ENCODE measurements at places on chromosomes 13 and 19. TPM values are rescaled to one million over a fixed set of nuclear protein-coding genes. Genes with fewer than 3 reads are reported as not detected.

The C1QTNF9B gene
- total RNA-seq, result 3.0 TPM

The COX7A1 gene
- total RNA-seq, result 71.6 TPM

The ZNF583 gene
- total RNA-seq, result 11.2 TPM

The LAIR1 gene
- 44.7 TPM for total RNA-seq

The ZNF491 gene
- 4.2 TPM for total RNA-seq

The ZNF836 gene
- total RNA-seq, result 19.7 TPM

GRCh38 chr13:63586467-63586866, 2170.8 kb upstream of the PCDH20 start:
- DNase-seq, result no peak

- DNase-seq, result no peak
Observed at GRCh38 chr13:27981006-27981708, 7.3 kb downstream of the URAD start.

DNA sequence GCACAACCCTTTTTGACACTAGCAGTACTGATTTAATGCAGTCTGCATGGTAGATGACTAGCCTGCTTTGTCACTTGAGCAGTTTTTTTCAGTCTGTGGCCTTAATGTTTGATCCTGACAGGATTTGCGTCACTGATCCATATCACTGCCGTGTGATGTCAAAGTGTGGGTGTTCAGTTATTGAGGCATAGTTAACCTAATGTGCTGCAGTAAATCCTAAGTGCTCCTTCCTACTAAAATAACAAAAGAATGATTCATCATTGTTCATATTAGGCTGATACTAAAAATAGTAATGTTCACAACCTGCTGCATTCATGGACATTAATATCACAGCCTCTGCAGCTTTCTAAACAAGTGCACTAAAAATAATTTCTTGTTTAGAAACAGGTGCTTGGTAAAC, 121.9 kb upstream of the MLNR start:
- DNase-seq, result no peak

GRCh38 chr13:28601581-28601980, 57.3 kb upstream of the POMP start:
- DNase-seq, result no peak

DNA sequence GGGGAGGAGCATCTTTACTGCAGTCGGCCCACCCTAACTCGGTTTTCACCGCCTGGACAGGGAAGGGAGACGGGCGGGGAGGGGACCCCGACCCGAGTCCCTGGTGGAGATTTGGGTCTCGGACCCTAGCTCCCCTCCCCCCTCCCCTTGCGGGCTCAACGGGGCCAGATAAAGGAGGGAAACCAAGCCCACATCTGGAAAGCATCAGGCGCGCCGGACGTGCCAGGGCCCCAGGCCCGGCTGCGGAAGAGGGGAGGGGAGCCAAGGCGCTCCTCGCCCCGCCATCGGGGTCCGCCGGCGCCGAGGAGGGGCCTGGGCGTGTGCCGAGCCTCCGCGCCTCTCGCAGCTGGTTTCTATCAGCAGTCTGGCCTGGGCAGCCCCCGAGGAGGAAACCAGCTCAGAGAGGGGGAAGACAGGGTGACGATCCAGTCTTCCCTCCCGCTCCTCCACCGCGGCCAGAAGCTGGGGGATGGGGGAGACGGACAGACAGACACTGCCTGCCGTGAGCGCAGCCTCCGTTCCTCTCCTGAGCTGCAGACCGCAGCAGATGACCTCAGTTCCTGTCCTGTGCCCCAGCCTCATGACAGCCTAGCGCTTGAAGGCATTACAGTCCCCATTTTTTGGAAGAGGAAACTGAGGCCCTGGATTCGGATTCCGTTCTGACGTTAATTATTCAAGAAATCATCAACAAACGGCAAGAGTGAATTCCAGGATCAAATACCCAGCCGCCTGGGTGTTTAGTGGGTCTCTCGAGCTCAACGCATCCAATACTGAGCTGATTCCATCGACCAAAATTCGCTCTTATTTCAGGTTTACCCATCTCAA, 3.6 kb upstream of the GNG8 start:
- DNase-seq, result peak; percentile 82

DNA sequence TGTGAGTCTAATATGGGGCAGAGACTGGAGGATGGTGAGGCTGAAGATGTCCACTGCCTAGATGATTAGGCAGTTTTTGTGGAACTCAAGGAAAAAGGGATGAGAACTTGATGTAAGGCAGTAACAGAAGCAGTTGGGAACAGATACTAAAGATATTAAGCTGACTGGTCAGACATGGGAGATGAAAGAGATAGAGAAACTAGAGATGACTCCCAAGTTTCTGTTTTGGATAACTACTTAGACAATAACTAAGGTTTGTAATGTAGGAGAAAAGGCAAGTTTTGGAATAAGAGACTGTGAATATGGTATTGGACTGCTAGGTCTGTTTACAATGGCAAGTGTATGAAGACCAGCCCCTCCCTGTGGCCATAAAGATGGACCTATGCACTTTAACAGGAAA, 43.5 kb upstream of the CLDN10 start:
- DNase-seq, result no peak

GRCh38 chr19:17327654-17328516, 6.8 kb downstream of the ANO8 start:
- peak; percentile 61 for DNase-seq

- DNase-seq, result no peak
Observed at GRCh38 chr19:16359964-16360363, 35.3 kb downstream of the KLF2 start.

- no peak for DNase-seq
Observed at GRCh38 chr13:59690857-59691500, 472.7 kb downstream of the DIAPH3 start.

- no peak for DNase-seq
Observed at GRCh38 chr19:19480688-19481087, 34.7 kb downstream of the TSSK6 start.

GRCh38 chr13:100671389-100672182, 3.0 kb downstream of the TMTC4 start:
- no peak for DNase-seq

DNA sequence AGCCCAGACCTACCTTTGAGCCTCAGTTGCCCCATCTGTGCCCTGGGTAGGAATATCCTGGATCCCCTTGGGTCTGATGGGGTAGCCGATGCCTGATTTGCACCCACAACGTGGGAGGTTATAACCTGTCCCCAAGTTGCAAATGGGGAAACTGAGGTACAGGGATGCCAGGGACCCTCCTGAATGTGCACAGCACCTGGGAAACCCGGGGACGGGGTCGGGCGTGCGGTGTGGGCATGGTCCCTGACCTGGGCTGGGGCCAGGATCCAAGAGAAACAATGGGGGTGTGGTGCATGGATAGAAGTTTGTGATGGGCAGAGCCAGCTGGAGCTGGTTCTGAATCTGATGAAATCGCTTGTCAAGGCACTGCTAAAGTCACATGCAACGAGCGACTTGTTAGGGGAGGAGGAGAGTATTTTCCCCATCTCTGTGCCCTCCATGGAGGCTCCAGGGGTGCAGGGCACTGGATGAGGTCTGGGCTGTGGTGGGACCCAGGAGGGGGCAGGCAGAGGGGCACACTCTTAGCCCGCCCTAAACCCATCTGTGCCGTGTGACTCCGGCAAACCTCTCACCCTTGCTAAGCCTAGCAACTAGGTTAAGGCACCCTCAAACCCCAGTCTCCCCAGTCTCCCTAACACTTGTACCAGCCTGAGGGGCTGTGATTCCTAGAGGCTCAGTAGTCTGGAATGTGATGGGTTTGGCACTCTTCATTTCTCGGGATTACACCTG, 749 bp downstream of the GDF15 start:
- no peak for DNase-seq

- no peak for DNase-seq
Observed at GRCh38 chr19:49488046-49488862, 846 bp downstream of the RPL13A start.

DNA sequence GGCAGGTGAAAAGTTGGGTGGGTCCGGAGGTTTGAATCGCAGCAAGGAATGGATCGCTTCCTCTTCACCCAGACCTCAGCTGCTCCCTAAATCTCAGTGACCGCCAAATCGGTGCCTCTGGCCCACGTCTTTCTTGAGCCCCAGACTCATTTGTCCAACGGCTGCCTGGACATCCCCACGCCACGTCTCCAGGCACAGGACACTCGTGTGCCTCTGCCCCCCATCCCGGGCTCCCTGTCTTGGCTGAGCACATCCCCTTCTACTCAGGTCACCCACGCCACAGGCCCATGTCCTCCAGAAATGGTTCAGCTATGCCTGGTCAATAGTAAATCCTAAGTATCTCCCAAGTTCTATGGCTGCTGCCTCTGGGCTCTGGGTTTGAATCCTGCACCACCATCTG, 56.6 kb downstream of the CDADC1 start:
- DNase-seq, result no peak

GRCh38 chr19:58356766-58357480, 3.6 kb upstream of the A1BG start:
- DNase-seq, result no peak

DNA sequence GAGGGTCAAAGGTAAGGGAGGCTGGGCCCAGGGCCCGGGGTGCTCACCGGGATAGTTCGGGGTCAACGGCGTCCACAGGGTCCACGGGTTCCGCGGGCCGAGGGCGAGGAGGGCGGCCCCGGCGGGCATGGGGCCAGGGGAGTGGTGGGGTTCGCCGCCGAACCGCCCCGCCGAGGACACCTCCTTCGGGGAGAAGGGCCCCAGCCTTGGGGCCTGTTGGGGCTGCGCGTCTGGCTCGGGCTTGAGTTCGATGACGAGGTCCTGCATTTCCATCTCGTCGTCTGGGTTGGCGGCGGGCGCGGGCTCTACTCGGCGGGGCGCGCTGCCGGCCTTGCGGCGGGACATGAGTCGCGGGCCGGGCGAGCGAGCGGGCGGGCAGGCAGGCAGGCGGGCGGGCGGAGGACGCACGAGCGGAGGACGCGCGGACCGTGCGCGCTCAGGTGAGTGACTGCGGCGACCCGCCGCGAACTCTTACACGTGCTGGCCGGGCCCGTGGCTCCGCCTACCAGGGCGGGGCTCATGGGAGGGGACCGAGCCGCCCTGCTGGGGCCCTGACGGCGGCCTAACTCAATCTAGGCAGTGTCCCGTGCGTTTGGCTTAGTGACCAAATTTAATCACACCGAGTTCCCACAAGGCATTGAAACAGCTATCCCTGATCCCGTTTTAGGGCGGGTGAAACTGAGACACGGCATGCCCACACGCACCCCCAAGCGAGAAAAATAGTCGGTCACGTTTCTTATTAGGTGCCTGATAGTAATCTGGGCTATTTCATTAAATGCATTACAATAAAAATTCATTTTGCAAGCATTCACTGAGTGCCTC, at the start of gene ZNF296:
Gene ZNF296 (minus strand): TSS at position 450 of the 822 bp plus-strand sequence. CDS start 105 bp downstream, at position 345.
- peak; percentile 75 for DNase-seq

DNA sequence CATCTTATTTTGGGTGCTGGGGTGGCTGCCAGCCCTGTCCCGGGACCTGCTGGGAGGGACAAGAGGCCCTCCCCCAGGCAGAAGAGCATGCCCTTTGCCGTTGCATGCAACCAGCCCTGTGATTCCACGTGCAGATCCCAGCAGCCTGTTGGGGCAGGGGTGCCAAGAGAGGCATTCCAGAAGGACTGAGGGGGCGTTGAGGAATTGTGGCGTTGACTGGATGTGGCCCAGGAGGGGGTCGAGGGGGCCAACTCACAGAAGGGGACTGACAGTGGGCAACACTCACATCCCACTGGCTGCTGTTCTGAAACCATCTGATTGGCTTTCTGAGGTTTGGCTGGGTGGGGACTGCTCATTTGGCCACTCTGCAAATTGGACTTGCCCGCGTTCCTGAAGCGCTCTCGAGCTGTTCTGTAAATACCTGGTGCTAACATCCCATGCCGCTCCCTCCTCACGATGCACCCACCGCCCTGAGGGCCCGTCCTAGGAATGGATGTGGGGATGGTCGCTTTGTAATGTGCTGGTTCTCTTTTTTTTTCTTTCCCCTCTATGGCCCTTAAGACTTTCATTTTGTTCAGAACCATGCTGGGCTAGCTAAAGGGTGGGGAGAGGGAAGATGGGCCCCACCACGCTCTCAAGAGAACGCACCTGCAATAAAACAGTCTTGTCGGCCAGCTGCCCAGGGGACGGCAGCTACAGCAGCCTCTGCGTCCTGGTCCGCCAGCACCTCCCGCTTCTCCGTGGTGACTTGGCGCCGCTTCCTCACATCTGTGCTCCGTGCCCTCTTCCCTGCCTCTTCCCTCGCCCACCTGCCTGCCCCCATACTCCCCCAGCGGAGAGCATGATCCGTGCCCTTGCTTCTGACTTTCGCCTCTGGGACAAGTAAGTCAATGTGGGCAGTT, 8.6 kb downstream of the CALM3 start:
- DNase-seq, result peak; percentile 59

- no peak for DNase-seq
Observed at GRCh38 chr19:38785187-38785699, 3.8 kb upstream of the LGALS7B start.

DNA sequence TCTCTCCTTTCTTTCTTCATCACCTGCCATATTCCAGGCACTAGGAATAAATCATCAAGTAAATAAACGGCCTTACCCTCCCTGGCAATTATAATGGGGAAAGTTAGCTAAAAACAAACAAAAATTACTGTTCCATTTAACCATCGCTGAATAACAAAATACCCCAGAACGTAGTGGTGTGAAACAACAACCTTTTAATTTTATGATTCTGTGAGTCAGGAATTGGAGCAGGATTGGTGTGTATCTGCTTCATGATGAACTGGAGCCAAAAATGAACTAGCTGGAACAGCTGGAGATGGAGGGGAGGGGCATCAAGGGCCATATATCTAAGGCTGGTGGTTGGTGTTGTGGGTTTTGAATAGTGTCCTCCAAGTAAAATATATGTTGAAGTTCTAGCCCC, 3.7 kb upstream of the CADM4 start:
- DNase-seq, result no peak

DNA sequence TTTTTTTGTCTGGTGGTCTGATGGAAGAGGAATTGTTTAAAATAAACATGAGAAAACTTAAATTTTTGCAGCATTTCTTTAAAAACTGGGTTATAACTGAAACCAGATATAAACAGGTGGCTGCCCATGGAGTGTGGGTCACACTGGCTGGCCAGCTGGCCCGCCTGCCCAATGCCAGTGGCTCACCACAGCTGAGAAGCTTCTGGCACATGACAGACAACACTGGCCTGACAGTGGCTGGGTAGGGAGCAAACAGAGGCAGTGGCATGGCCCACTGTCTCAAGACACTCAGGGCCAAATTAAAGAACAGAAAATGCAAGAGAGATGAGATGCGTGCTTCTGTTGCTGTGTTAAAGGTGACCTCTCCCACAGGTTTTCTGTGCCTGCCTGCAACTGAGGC, 3.1 kb upstream of the SLC35E1 start:
- DNase-seq, result no peak

- DNase-seq, result peak; percentile 89
Observed at GRCh38 chr19:48812094-48812929, 1.5 kb upstream of the BCAT2 start.

DNA sequence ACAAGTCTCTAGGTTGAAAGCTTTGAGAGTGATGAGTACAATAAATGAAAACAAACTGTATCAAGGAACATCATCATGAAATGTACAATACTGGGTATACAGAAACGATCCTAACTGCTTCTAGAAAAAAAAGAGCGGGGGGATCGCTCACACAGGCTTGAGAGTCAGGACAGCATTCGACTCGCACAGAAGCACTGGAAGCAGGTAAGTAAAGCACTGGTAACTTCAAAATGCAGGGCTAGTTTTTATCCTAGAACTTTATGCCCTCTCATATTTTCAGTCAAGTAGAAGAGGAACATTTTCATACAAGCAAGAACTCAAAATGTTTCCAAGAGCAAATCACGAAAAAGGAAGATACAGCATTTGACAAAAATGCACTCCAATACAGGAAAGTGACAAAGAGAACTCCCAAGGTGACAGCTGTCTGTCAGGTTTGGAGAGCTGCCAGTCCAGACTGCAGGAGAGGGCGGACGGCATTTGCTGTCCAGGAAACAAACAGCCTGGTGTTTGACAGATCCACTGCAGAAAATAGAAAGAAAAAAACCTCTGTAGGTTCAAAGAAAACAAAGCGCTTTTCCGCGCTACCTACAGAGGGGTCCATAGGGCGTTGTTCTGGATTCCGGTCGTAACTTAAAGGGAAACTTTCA, 58.2 kb upstream of the XPO4 start:
- DNase-seq, result no peak

All from sciatic nerve (tissue), 2 donors.